ENCODE measurements at places on chromosomes 11 and 22.

- DNase-seq, result no peak
These were observed 129.3 kb downstream of the GRIA4 start for GRCh38 chr11:105738986-105739795.

GRCh38 chr22:19996694-19997384 is 19.8 kb downstream of the ARVCF start:
- no peak for DNase-seq

DNA sequence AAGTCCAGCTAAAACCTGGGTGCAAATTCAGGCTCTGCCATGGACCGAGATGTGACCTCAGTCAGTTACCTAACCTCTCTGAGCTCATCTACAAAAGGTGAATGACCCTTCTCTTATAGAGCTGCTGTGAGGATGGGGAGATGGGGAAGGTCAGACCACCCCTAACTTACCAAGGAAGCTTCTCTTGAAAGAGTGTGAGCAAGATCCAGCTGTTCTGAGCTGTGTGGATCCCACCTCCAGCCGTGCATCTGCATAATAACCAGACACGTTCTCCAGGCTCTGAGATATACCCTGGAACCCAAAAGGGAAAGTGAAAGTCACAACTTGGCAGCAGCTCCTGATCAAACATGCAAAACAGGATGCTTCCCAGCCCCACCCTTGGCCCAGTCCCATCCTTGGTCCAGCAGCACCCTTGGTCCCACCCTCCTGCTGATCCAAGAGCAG is at the start of gene APOL3:
Gene APOL3 (minus strand): TSS at position 257 of the 444 bp plus-strand sequence. CDS start 11,700 bp downstream, outside the sequence.
- DNase-seq, result no peak

DNA sequence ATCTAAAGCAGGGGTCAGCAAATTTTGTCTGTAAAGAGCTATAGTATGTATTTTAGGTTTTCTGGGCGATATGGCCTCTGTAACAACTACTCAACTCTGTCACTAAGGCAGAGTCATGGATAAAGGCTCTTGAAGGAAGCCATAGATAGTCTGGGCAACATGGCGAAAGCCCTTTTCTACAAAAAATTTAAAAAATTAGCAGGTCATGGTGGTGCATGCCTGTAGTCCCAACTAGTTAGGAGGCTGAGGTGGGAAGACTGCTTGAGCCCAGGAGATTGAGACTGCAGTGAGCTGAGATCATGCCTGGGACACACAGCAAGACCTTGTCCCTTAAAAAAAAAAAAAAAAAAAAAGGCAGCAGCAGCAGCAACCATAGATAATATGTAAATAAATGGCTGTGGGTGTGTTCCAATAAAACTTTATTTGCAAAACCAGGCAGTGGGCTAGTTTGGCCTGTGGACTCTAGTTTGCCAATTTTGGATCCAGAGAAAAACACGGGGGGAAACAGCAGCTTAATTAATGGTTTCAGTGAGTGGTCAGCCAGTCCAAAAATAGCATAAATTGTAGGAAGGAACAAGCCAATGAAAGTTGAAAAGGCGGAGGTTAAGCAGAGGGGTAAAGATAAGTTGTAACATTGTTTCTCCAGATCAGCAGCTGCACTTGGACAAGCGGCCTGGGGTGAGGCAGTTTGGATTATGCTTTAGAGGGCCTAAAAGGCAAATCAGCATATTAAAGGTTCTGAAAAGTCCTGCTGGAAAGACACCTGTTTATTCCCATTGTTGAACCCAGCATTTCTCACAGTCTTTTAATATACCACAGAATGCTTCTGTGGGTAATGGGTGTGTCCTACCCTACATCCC is 62.6 kb downstream of the KIAA1671 start:
- DNase-seq, result no peak

DNA sequence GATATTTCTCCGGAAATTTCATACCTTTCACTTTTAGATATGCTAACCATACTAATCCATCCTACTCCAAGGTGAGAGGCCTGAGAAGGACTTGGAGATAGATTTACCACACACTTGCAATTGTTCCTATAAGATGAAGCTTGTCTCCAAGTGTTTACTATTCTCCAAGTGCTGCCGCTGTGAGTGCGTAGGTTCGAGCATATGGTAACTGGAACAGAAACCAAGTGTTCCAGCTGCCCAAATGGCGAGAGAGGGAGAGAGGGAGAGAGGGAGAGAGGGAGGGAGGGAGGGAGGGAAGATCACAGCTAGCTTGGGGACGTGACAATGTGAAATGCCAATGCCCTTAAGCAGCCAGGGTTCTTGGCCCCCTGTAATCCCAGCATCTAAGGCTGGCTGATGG is 21.5 kb downstream of the ASCC2 start:
- no peak for DNase-seq

- DNase-seq, result no peak
These were observed 78.3 kb upstream of the SCUBE2 start for GRCh38 chr11:9169595-9170295.

GRCh38 chr22:48258811-48259210 is 1496.4 kb downstream of the TBC1D22A start:
- DNase-seq, result no peak

- DNase-seq, result no peak
These were observed 90.1 kb downstream of the ETS1 start for GRCh38 chr11:128497061-128497775.

DNA sequence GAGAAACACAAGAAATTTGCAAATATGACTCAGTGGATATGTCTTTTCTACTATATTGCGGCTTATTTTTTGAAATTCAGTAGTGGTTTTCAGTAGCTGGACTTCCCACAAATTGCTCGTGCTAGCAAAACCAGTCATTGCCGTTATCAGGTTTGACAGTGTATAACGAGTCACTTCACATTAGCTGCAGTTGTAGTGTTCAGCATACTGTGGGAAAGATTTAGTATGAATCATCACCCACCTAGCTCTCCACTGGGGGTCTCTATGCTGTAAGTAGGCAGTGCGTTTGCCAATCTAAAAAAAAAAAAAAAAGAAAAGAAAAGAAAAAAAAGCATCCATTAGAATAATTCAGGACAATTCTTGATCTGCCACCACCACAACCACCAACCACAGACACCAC is 1318.9 kb downstream of the LRRC4C start:
- no peak for DNase-seq

GRCh38 chr11:113481226-113481625 is 6.0 kb upstream of the DRD2 start:
- DNase-seq, result no peak

GRCh38 chr11:74683941-74684481 is 47.2 kb downstream of the CHRDL2 start:
- DNase-seq, result no peak

- DNase-seq, result no peak
These were observed 3.2 kb downstream of the CRY2 start for GRCh38 chr11:45850446-45850845.

DNA sequence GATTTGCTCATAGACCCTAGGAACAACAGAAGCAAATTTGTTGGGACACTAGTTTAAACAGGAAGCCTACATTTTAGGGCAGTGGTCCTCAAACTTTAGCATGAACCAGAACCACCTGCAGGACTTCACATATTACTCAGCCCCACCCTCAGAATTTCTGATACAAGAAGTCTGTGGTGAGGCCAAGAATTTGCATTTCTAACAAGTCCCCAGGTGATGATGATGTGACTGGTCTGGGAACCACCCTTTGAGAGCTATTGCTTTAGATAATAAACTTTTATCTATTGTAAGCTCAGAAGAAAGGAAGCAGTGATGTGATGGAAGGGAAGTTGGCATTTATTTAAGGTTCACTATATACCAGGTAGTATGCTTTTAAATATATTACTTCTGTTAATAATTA is 194.0 kb downstream of the FAM181B start:
- DNase-seq, result no peak

DNA sequence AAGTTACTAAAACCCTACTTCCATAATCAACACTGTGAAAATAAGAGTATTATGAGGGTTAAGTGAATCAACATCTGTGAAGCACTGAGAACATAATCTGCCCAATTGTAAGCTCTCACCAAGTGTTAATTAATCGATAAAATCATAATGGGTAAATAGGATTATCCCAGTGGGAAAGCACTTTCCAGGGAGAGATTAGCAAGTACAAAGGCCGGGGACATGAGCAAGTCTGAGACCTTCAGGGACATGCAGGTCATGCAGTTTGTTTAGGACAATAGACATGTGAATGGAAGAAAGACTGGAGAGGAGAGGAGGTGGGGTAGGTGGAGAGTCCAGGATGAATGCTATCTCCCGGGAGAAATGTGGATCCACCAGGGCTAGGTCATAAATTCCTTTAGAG is 57.8 kb upstream of the FIBIN start:
- no peak for DNase-seq

GRCh38 chr11:11449327-11449726 is 96.3 kb upstream of the CSNK2A3 start:
- DNase-seq, result no peak

DNA sequence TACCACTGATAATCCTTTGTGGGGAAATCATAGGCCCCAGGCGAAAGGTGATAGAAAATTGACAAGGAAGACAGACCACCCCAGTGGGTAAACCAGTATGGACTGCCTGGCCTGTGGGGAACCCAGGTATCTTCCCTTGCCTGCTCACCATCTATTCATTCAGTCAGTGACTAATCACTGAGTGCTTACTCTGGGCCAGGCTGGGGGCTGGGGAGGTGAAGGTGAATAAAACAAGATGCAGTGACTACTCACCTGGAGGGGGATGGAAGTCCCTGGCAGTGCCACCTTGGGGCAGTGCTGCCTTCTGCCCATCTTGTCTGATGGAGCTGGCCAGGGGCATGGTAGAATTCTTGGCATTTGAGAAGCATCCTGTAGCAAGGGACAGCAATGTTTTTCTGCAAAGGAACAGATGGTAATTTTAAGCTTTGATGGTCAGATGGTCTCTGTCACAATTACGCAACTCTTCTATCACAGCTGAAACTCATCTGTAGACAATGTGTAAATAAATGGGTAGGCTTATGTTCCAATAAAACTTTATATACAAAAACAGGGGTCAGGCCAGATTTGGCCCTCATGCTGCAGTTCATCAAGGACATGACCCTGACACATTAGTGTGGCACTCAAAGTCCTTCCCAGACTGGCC is 4.6 kb downstream of the ISX start:
- no peak for DNase-seq
